ENCODE measurements at places on chromosomes 12 and 14.

DNA sequence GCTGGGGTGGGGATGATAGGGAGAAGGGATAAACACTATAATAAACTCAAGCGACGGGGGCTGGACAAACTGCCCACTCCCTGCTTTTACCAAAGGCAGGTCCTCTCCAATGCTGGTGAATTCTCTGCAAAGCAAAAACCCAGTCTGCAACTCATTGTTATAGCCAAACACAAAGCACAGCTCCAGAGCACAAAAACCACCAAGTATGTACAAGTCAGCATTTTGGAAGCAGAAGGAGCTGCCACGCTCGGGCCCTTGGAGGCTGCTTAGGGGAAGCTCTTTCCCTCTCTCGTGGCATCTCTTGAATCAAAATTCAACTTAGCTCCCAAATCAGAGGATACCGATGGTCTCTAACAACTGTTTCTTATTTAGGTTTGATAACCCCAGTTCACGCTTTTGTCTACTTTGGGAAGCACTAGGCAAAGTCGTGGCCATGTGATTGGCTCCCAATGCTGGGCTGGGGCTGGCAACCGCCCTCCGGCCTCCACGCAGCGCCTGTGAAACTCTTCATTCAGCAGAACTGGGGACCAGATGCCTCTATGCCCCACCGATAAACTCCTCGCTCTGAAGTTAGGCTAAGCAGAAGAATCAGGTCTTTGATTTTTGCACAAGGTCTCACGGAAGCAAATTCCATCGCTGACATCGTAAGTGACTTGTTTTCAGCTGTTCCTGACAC, 158.5 kb upstream of the FOXN3 start:
- peaks cover 40% of the 10 kb centered on the region for H3K4me1 ChIP-seq
- no peak for DNase-seq
- H3K27me3 ChIP-seq: no peaks in the 10 kb centered on the region
- H3K36me3 ChIP-seq: no peaks in the 10 kb centered on the region
- H3K27ac ChIP-seq: no peak overlapping the region
- H3K4me3 ChIP-seq: no peak overlapping the region

- H3K27me3 ChIP-seq: no peaks in the 10 kb centered on the region
- no peaks in the 10 kb centered on the region for H3K4me1 ChIP-seq
- no peak overlapping the region for H3K4me3 ChIP-seq
- no peak overlapping the region for H3K27ac ChIP-seq
Observed at GRCh38 chr12:72346363-72346944, 74.3 kb downstream of the TRHDE start.

GRCh38 chr14:31196839-31197492, 10.6 kb downstream of the HECTD1 start:
- no peak overlapping the region for H3K27ac ChIP-seq
- H3K36me3 ChIP-seq: peaks cover 57% of the 10 kb centered on the region
- no peaks in the 10 kb centered on the region for H3K27me3 ChIP-seq

- H3K27me3 ChIP-seq: no peaks in the 10 kb centered on the region
- H3K4me3 ChIP-seq: no peak overlapping the region
- H3K27ac ChIP-seq: peak overlapping the region; percentile 79
- no peak for DNase-seq
Observed at GRCh38 chr12:96211988-96212387, 17.8 kb downstream of the ELK3 start.

- no peak for DNase-seq
- no peaks in the 10 kb centered on the region for H3K27me3 ChIP-seq
- H3K4me1 ChIP-seq: no peaks in the 10 kb centered on the region
- no peak overlapping the region for H3K27ac ChIP-seq
- no peak overlapping the region for H3K4me3 ChIP-seq
Observed at GRCh38 chr14:24465368-24465767, 22.8 kb upstream of the SDR39U1 start.

DNA sequence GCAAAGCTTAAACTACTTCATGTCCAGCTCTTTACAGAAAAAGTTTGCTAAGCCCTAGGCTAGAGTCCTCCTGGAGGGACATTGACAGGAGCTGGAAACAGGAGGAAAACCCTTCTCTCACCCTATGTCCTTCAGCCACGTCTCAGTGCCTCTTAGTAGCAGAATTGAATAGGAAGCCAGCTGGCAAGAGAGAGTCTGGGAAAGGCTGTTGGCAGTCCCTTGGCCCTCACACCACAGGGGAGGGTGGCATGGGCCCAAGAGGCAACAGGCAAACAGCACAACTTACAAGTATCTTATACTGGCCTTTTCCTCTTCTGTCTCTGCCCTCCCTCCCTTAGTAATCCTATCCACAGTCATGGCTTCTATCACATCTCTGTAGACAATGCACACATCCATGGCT, 27.7 kb upstream of the DHRS2 start:
- no peak overlapping the region for H3K4me3 ChIP-seq
- peaks cover 3% of the 10 kb centered on the region for H3K27me3 ChIP-seq
- peak; percentile 37 for DNase-seq
- no peaks in the 10 kb centered on the region for H3K4me1 ChIP-seq

DNA sequence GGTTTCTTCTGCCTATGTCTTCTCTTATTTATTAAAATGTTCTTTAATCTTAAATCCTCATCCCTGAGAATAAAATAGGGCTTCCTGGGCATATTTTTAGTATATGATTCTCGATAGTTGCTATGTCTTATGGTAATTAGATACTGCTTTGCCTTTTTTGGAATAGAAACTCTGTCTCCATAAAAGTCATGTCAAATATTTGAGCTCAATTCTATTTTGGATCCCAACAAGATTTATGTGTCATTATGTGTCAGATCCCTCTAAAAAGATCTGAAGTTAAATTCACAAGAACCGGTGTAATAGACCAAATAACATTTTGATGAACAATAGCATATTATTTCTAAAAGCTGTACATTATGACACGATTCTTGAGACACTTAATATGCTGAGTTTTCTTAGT, 312.5 kb upstream of the PDE3A start:
- DNase-seq: no peak
- H3K4me3 ChIP-seq: no peak overlapping the region
- no peaks in the 10 kb centered on the region for H3K27me3 ChIP-seq
- H3K27ac ChIP-seq: no peak overlapping the region
- no peaks in the 10 kb centered on the region for H3K4me1 ChIP-seq
